ENCODE measurements at places on chromosomes 6 and 20.

GRCh38 chr6:40164345-40164755, 230.1 kb upstream of the MOCS1 start:
- DNase-seq: no peak

DNA sequence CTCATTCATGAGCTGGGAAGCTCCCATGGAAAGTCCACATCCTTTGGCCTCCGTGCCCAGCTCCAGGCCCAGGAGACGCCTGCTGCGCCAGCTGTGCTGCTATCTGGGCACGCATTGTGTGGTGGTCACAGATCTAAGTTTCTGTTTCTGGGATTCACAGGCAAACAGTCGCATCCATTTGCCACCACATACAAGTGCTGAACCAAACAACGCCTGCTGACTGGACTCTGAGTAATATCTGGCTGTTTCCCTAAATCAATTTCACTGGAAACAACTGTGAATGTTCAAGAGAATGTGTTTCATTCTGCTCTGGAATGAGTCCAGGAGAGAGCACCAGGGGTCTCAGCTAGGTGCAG, 45.5 kb downstream of the IRF4 start:
- no peak for DNase-seq

- no peak for DNase-seq
Measured at GRCh38 chr20:40635971-40636370, 53.1 kb downstream of the MAFB start.

- no peak for DNase-seq
Measured at GRCh38 chr6:126631363-126631762, 291.4 kb downstream of the CENPW start.

- no peak for DNase-seq
Measured at GRCh38 chr20:3714092-3714491, 1.7 kb upstream of the SIGLEC1 start.

DNA sequence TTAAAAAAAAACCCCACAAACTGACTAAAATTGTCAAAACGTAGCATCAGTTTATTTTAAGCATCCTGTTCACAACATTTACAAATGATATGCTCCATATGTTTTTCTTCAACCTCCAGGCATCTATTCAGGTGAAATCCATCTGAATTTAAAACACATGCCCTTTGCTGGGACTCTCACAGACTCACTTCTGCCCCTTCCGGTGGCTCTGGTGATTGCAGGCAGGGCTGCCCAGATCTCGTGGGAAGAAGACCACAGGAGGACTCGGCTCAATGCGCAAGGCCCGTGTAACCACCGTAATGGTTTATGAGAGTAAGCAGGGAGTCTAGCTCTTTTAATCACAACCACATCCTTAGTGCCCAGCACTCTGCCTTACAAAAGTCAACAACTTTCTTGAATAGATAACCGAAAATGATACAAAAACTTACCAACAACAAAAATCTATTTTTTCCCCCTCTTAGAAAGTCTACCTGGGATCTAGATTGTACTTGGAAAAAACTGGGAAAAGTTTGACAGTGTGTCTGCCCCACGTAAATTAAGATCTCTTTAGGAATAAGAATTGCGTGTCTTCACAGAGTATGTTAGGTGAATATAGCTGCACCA, 139.1 kb downstream of the KIF16B start:
- peak; percentile 59 for DNase-seq

- no peak for DNase-seq
Measured at GRCh38 chr6:141607956-141608355, 524.8 kb upstream of the GJE1 start.

GRCh38 chr20:50038574-50038991, 55.8 kb downstream of the SNAI1 start:
- no peak for DNase-seq

DNA sequence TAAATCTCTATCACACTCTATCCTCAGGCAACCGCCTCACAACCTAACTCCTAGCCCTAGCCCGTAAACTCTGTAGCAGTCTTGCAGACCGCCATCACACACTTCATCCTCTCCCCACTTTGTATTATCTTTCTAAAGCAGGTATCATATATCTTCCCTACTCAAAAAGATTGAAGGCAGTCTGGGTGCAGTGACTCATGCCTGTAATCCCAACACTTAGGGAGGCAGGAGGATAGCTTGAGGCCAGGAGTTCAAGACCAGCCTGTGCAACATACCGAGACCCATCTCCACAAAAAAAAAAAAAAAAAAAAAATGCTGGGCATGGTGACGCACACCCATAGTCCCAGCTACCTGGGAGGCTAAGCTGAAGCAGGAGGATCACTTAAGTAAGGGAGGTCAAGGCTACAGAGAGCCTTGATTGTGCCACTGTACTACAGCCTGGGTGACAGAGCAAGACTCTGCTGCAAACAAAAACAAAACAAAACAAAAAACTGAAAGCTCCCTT, 22.9 kb downstream of the RANBP9 start:
- no peak for DNase-seq

GRCh38 chr6:53918854-53919510, 124.2 kb downstream of the LRRC1 start:
- DNase-seq: no peak

GRCh38 chr6:146305951-146306350, 237.7 kb upstream of the RAB32 start:
- DNase-seq: no peak

GRCh38 chr20:8457978-8458377, 325.9 kb downstream of the PLCB1 start:
- no peak for DNase-seq

GRCh38 chr6:167796192-167796981, 30.3 kb upstream of the AFDN start:
- no peak for DNase-seq

DNA sequence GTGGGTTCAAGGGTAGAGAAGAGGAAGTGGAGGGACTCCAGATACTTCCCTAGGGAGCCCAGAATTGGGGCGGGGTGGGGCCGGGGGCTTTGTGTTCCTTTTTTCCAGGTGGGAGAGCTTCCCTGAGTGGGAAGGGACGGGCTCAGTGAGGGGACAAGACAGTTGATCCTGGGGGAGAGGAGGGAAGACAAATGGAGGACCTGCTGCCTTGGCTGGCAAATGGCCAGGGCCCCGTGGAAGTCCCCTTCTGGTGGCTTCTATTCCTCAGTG, 2.6 kb downstream of the CTSZ start:
- peak; percentile 85 for DNase-seq

DNA sequence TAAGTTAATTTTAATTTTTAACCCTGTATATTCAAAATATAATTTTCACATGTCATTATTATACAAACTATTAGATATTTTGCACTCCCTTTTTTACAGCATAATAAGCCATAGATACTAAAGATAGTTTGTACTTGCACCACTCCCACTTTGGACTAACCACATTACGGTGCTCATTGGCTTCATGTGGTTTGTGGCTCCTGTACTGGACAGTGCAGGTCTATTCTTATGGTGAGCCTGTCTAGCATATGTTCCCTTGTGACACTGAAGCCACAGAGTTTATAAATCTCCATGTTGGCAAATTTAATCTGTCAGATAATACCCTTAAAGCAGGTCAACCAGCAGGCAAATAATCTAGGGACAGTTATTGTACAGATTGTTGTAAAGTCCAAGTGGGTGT, 354.4 kb upstream of the KCNQ5 start:
- no peak for DNase-seq

DNA sequence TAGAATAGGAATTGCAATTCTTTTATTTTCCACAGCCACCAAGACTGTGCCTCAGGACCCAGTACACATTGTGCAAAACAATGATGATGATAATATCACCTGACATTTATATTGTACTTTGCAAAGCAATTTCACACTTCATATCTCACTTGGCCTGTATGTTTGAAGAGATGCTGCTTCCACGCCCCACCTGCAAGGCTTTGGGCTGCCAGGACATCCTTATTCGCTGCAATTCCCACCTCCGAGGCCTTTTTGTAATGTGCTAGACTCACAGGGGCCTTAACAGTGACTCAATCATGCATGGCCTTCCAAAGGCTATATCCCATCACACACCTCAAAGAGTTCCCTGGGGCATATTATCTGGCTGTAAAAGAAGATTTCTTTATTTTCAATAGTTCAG, 200.9 kb downstream of the MYLK4 start:
- DNase-seq: no peak

DNA sequence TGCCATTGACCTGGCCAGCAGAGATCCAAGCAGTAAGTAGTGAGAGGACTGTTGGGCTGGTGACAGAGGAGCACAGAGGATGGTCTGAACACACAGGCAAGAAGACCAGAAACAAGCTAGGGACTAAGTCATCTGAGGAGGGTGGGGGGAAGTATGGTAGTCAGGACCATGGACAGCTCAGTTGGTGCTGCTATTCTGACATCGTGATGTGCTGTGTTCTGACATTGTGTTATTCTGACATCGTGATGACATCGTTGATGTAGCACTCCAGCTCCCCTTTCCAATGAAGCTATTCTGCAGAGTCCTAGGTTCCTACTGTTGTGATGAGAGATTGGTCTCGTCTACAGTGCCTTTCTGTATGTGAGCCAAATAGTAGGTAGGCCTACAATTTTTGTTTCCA, 28.7 kb downstream of the CFAP206 start:
- no peak for DNase-seq

GRCh38 chr20:21548390-21549035, 34.6 kb upstream of the NKX2-2 start:
- DNase-seq: no peak

GRCh38 chr6:140485740-140486449, 1111.4 kb upstream of the CITED2 start:
- peak; percentile 67 for DNase-seq

DNA sequence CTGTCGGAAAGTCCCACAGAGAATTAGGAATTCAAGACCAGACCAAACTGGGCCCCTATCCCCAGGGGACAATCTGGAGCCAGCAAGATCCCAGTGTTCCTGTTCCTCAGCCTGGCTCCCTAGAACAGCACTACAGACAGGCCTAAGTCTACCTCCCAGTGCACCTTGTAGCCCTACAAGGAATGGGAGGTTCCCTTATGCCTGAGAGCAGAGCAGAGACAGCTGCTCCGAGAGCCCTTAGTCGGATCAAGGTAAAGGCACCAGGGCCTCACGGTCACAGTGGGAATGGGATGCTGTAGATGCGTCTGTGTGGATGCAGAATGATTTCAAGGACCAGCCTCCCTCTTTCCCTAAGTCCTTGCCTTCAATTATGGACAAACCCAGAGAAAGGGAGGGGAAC, 204.5 kb upstream of the STXBP5 start:
- no peak for DNase-seq

DNA sequence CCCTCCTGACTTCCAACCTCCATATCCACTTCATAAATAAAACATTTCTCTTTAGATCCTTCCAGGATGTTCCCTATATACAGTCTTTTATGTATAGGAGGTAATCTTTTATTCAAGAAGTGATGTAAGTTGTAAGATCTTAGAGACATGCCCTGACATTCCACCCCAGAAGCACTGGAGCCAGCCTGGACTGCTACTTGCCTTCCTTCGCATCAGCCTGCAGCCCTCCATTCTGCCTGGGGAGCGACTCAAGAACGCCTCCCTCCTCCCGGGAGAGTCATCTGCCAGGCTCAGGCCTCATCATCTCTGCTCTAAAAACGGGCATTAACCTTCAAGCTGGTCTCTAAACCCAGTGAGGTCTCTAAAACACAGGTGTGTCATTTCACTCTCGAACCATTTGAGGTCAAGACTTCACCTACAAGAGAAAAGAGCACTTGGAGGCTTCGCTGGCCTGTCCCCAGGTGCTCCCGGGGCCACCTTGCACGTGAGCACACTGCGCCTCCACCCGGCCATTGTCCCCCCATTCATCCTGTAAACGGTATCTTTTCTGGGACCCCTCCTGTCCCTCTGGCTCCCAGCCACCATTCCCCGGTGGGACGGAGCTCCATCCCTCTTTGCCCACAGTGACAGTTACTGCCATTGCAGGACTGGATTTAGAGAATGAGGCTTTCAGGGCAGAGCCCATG, 107.5 kb upstream of the PDE10A start:
- DNase-seq: no peak

GRCh38 chr20:56249244-56249955, 868 bp downstream of the MC3R start:
- no peak for DNase-seq

- DNase-seq: no peak
Measured at GRCh38 chr20:43016257-43016656, 173.4 kb downstream of the PTPRT start.

DNA sequence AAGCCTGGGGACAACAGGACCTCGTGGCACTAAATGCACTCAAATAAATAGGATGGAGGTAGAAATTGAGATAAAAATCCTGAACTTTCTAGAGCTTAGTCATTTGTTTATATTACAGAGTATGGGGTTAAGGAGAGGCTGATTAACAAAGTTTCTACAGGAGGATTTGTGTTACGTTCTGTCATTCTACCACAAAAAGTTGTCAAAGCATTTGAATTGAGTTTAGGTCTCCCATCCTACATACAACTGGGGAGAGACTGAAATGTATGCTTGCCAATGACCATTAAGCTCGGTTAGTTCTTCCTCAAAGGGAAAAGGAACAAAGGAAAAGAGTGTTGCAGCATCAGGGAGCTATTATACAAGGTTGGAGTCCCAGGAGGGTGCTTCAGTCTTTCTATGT, 597.9 kb downstream of the COL12A1 start:
- DNase-seq: no peak

Data from upper lobe of right lung (tissue), 1 donor.